ENCODE measurements at places on chromosomes 6 and 20.

GRCh38 chr6:39074486-39074885 lies 25.9 kb downstream of the GLP1R start:
- DNase-seq = no peak

DNA sequence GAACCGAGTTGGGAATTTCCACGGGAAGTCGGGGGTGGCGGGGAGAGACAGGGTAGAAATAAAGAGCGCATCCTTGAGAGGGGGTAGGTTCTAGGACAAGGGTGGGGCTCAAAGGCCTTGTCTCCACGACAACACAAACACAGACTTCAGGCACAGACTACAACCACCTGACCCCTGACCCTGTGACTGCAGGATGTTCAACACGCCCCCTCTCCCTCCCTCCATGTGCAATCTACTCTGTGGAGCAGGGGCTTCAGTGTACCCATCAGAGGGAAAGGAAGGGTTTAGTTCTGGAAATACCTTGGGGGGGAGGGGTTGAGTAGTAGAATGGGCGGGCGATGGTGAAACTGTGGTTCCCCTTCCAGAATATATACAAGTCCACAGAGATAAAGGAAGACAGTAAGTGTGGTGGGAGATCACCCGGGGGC lies 651 bp upstream of the TAPBP start:
- DNase-seq = no peak

GRCh38 chr6:6529275-6529674 lies 59.2 kb upstream of the LY86 start:
- DNase-seq = no peak

DNA sequence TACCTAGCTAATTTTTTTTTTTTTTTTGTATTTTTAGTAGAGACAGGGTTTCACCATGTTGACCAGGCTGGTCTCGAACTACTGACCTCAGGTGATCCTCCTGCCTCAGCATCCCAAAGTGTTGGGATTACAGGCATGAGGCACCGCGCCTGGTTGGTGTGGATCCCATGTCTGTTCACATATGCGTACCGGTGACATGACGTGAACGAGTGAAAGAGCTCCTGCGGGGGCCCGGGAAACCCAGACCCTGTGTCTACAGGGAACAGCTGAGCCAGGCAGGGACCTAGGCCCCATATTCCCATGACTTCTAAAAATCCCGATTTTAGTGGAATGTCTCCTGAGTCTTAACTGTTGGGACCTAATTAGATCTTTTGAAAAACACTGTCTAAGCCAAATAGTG lies 33.1 kb downstream of the VSTM2L start:
- peak; percentile 73 for DNase-seq

DNA sequence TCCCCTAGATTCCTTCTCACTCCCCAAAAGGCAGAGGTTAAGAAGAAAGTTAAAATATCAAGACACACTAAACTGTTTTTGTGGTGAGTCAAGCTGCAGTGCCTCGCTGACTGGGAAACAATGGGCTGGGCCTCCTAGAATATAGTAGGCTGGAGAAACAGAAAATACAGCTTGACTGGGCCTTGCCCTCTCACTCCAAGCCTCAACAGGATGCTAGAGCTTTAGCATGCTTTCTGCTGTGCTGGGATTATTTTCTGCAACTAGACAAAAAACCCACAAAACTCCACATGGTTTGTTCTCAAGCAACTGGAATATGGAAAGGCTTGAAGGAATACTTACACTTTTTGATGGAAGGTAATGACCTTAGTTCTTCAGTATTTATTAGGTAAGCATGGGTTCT lies 27.9 kb downstream of the FOXO3 start:
- DNase-seq = no peak

DNA sequence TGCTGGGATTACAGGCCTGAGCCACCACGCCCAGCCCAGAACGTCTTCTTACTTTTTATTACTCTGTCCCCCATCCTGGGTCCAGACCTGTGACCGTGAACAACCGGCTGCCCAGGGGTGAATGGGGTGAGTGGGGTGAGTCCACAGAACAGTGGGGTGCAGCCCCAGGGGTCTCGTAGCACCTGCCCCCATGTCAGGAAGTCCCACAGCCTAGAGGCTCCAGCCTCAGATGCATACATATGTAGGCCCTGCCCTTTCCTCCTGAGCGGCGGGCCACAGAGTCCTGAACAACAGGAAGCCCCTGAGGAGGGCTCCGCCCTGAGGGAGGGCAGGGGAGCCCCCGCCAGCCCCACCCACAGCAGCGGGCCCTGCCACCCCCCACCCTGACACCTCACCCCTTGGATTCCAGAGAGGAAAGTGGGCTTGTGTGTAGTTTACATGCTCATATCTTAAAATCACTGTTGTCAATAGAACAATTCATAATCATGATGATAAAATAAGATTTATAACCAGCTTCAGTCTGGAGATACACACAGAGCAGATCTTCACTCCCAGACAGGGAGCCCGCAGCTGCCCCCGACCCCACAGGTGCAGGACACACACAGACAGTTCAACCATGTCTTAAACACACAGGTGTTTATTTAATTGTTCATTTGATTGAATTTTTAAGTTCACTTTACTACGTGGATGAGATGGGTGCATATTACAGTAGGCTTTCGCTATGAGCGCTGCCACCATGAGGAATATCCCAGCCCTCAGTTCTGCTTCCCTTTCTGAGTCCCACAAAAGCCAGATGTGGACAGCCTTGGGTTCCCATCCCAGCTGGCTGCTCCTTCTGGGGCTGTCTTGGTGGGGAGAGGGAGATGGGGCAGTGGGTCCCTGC lies 12.4 kb upstream of the GMEB2 start:
- DNase-seq = no peak
